ENCODE measurements at places on chromosomes 7 and 10. TPM values are rescaled to one million over a fixed set of nuclear protein-coding genes. Genes with fewer than 3 reads are reported as not detected.

DNA sequence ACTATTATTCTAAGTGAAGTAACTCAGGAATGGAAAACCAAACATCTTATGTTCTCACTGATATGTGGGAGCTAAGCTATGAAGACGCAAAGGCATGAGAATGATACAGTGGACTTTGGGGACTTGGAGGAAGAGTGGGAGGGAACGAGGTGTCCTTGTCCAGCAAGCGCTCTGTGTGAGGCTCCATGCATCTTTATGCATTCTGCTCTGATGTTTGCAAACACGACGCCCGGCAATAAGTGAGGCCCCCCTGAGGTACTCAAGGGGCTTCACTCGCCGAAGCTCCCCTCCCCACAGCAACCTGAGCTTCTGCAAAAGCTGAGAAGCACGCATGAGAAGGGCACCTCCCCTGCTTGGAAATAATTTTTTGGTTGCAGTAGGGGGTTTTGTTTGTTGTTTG, 103.3 kb downstream of the LHPP start:
- no peak overlapping the region for H3K4me3 ChIP-seq
- DNase-seq = no peak
- H3K27me3 ChIP-seq = no peaks in the 10 kb centered on the region
- H3K27ac ChIP-seq = no peak overlapping the region

DNA sequence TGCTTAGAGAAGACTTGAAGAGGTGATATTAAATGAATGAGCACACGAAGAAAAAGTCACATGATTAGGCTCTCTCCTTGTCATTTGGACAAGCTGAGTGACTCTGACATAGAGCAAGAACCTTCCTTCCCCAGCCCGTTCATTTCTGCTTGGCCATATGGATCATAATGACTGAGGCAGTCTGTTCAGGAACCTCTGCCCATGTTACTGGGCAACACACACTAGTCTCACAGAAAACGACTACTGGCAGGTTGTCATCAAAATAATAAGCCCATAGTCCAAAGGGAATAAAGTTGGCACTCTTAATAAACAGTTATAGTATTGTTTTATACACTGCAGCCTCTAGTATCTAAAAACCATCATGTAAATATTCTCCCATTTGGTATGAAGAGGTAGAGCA, 635.0 kb downstream of the REEP3 start:
- no peaks in the 10 kb centered on the region for H3K27me3 ChIP-seq
- no peak overlapping the region for H3K4me3 ChIP-seq
- no peaks in the 10 kb centered on the region for H3K36me3 ChIP-seq
- no peaks in the 10 kb centered on the region for H3K4me1 ChIP-seq

DNA sequence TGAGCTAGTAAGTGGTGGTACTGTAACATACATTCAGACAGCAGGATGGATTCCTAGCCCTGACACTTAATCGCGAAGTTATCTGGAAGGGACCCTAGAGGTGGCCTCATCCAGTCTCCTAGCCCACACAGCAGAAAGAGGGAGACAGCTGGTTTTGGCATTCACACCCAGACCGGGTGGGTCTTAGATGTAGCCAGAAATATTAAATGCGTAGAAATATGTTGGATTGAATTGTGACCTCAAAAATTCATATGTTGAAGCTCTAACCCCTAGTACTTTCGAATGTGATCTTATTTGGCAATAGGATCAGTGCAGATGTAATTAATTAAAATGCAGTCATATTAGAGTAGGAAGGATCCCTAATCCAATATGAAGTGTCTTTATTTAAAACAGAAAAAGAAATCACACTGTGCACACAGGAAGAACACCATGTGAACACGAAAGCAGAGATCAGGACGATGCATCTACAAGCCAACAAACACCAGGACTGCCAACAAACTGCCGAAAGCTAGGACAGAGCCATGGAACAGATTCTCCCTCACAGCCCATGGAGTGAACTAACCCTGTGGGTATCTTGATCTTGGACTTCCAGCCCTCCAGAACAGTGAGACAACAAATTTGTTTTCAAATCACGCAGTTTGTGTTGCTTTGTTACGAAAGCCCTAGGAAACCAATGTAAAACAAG, 2.9 kb upstream of the XPNPEP1 start:
- no peak overlapping the region for H3K27ac ChIP-seq
- H3K27me3 ChIP-seq = no peaks in the 10 kb centered on the region
- peaks cover 10% of the 10 kb centered on the region for H3K36me3 ChIP-seq

- no peak overlapping the region for H3K27ac ChIP-seq
- peaks cover 6% of the 10 kb centered on the region for H3K4me1 ChIP-seq
- H3K4me3 ChIP-seq = no peak overlapping the region
- DNase-seq = peak; percentile 15
Measured at GRCh38 chr7:16492513-16493062, 27.1 kb upstream of the SOSTDC1 start.

The ADAM12 gene
- 1.7 TPM for total RNA-seq
